ENCODE measurements at places on chromosomes 7 and 10. TPM values are rescaled to one million over a fixed set of nuclear protein-coding genes. Genes with fewer than 3 reads are reported as not detected.

MRLN gene
- total RNA-seq, result 15.7 TPM

- DNase-seq, result no peak
Measured at GRCh38 chr10:63522277-63522687, 1.1 kb downstream of the REEP3 start.

HSPB1 gene
- total RNA-seq, result 95.8 TPM

DNA sequence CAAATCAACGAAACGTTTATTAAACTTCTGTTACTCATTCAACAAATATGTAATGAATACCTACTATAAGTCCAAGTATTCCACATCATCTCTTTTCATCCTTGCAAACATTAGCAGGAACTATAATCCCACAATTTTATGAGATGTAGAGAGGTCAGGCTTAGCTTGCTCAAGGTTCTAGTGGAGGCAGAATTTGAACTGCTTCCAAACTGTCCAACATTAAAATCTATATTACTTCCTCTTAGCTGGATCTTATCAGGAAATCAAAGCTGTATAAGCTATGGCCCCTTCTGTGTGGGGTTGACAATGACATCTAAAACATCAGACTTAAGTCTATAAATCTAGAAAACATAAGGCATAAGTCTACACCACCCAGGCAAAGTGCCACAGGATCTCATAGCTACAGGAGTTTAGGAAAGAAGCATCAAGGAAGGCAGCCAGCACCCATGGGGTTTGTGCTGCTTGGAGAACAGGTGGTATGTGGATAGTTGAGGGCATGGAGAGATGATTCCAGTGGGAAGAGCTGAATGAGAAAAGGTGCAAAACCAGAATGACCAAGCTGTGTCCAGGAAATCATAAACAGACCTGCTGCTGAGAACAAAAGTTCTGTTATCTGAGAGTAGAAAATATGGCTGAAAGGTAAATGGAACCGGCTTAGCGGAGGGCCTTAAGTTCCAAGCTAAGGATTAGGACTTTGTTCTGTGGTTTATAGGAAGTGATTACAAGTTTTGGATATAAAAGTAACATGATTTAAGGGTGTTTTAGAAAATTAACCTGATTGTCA, 34.5 kb downstream of the PAPSS2 start:
- no peak for DNase-seq

DNA sequence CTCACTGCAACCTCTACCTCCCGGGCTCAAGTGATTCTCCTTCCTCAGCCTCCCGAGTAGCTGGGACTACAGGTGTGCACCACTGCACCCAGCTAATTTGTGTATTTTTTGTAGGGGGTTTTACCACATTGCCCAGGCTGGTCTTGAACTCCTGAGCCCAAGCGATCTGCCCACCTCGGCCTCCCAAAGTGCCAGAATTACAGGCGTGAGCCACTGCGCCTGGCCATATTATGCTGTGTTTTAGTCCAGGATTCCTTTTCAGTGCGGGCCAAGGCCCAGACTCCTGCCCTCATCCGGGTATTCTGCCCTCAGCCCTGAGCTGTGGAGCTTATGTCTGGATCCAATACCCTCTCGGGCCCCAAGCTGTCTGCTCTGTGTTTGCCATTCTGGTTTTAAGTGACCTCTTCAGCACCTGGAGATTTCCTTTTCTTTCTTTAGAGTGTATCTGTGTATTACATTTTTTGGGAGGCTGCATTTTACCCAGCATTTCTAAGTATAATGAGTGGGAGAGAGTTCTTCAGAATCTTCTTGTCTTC, 114.9 kb downstream of the BUB3 start:
- DNase-seq, result no peak

HPSE2 gene
- total RNA-seq, result 3.1 TPM

DNA sequence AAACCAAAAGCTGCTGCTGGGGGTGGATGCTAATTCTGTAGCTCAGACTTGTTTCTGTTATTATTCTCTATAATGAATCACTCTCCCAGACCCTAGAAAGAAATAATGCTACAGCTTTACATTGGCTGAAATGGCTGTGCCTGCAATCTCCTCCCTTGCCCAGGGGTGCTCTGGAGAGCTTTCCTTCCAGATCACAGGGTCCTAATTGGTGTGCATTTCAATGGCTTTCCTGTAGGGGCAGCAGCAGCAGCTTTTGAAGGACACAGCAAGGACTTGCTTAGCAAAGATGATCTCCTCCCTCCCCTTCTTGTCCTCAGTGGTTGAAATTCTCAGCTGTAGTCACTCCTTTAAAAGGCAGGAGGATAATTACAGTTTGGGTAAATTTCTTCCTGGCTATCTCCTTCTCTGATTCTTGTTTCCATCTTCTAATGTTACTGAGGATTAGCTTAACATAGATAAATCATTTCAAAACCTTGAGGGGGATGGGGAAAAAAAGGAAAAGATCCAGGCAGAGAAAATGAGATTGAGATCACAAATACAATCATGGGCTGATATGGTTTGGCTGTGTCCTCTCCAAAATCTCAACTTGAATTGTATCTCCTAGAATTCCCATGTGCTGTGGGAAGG, 120.2 kb upstream of the CTTNBP2 start:
- no peak for DNase-seq

HNRNPF gene
- 122 TPM for total RNA-seq

- no peak for DNase-seq
Measured at GRCh38 chr10:69100136-69100872, 12.4 kb downstream of the SRGN start.

GRCh38 chr10:48233559-48234005, 40.9 kb downstream of the FRMPD2 start:
- no peak for DNase-seq

GRCh38 chr10:28492116-28492920, 40.6 kb upstream of the WAC start:
- peak; percentile 17 for DNase-seq

ASB4 gene
- total RNA-seq, result 2.9 TPM

DNA sequence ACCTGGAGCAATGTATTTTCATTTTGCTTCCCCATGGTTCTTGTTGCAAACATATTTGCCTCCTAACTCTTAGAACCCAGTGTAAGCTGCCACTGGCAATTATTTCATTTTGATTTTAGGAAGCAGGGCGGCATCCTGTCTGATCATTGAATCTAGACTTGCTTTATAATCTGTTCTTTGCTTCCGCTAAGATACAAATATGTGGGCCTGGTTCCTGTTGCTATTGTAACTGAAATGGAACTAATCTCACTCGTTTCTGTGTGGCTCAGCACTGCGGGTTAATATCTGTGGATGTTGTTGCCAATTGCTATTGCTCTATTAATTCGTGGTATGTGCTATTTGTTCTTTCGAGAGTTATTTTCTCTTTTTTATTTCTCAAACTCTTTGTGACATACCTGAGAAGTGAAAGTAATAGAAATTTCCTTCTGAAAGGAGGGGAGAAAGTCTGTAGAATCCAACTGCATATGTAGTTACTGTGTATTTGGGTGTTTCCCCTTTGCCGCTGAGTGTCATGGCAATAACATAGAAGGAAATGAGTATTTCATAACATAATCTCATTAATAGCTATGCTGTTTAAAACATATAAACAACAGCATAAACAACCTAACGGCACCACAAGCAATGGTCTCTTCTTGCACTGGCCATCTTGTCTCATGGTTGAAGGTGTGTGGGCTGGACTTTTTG, 62.4 kb downstream of the FZD1 start:
- DNase-seq, result no peak

GRCh38 chr7:3260401-3260715, 40.7 kb upstream of the SDK1 start:
- DNase-seq, result peak; percentile 65

DNA sequence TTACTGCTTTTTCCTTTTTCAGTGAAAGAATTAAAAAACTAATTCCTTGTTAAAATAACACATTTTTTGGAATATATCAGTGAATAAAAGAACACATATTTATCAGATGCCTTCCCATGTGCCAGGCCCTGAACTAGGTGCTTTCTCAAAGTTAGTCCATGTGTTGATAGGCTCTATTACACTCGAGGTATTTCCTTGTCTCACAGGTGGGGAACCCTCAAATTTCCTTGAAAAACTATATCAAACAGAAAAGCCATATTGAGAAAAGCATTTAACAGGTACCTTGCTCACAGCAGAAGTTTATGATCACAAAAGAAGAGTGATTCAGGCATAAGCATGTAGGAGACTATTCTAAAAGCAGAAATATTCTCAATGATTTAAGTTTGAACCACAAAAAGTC, 75.6 kb upstream of the OGDHL start:
- DNase-seq, result no peak

EMX2 gene
- total RNA-seq, result 5.5 TPM

DNA sequence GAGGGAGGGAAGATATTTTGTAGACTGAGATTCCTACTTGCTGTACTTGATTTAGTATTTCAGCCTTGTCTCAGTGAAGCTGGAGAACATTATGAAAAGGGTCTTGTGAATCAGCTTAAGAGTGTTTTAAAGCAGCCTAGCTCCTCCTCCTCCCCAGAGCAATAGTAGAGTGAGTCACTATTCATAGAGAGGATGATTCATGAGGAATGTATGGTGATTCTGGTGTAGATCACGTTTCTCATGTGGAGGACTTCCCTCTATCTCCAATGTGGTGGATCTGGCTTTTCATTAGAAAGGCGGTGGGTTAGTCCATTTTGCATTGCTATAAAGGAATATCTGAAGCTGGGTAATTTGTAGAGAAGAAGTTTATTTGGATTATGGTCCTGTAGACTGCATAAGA, 340.1 kb upstream of the CHRM2 start:
- no peak for DNase-seq

LEP gene
- total RNA-seq, result 0.59 TPM

KCND2 gene
- total RNA-seq, result 0.79 TPM

AS3MT gene
- 8.9 TPM for total RNA-seq

- no peak for DNase-seq
Measured at GRCh38 chr7:79714081-79714480, 260.6 kb upstream of the MAGI2 start.

- DNase-seq, result no peak
Measured at GRCh38 chr7:121360564-121360963, 31.8 kb downstream of the WNT16 start.

GRCh38 chr7:21603462-21603861, 60.6 kb downstream of the DNAH11 start:
- no peak for DNase-seq

DNA sequence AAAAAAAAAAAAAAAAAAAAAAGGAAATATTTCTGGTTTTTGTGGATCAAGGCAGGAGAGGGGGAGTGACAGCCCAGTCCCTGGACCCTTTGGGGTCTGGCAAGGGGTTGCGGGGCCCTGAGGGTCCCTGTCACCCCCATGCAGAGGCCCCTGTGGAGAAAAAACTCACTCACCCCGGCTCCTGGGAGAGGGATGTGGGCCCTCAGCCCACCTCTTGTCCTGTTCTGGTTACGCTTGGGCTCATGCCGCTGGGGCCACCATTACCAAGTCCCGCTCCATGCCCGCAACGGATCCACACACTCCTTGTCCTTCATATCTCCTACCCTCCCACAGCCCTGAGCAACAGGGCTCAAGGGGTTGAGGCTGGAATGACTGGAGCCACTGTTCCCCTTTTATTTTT, 1.0 kb upstream of the TMEM184A start:
- no peak for DNase-seq

DNA sequence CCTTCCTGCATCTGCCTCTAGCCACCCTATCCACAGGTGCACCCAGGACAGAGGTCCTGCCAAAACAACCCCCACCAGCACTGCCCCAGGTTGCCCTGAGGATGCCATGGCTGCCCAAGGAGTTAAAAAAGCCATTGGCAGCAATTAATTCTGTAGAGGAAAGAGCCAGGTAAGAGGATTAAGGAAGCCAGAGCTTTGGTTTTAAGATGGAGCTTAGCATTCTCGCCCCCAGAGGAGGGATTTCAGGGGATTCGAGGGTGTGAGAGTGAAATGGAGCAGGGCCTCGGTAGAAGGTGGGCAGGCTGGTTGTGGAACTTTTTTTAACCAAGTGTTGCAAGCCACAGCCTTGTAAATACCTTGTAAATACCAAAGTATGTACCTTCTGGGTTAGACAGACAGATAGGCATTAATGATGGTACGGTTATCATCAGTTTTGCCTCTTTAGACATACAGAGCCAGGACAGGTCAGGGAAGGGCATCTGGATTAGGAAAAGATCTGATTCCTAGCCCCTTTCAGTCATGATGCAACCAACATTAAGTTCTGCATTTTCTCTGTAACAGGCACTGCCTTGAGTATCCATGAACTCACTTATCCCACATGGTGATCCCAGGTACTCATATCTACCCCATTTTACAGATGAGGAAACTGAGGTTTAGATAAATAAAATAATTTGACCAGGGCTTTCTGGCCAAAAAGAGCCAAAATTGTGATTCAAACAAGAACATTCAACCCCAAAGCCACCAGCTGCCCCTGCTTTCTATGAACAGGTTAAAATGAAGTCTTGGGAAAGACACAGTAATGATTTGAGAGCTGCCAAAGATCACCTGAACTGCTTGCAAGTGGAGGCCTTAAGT, 120.7 kb upstream of the PPIF start:
- no peak for DNase-seq

GRCh38 chr7:159115601-159116501, 28.8 kb downstream of the VIPR2 start:
- DNase-seq, result no peak

DNA sequence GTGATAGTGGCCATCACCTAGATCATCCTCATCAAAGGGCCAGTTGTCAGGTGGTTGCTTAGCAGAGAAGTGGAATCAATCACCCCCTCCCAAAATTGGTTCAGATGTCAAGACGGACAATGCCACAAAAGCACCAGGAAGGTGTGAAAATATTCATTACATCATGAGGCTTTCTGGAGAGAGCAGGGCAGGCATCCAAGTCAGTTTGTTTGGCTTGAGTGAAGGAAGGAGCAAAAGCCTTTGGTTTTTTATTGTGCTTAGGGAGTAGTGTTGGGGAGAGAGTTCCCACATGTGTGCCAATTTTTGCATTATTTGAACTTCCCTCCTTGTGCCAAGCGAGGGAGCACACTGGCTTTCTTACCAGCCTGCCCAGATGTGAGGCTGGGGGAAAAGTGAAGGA, 1082.9 kb downstream of the LRMDA start:
- DNase-seq, result no peak

GRCh38 chr7:120337308-120337907, 64.4 kb downstream of the KCND2 start:
- no peak for DNase-seq

DNA sequence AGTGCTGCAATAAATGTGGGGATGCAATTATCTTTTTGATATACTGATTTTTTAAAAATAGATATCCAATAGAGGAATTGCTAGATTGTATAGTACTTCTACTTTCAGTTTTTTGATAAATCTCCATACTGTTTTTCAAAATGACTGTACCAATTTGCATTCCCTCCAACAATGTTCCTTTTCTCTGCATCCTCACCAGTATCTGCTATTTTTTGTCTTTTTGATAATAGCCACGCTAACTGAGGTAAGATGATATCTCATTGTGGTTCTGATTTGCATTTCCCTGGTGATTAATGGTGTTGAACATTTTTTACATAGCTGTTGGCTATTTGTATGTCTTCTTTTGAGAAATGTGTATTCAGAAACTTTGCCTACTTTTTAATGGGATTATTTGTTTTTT, 217.7 kb upstream of the MTPN start:
- DNase-seq, result no peak

EPHB6 gene
- 34.7 TPM for total RNA-seq

DNA sequence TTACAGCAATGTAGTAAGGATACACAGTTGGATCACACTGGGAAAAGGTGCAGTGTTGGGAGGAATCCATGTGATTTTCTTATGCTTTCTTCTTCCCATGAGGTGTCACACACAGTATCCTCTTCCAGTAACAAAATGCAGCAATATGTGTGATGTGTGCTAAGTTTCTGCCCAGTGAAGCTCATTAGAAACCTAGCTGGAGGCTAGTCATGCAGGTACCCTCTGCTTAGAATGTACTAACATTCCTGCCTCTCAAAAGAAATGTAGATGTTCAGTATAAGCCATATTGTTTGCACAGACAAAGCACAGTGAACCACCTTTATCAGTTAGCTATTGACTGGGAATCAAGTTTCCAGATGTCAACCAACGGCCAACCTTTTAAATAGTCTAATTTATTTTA, 12.9 kb upstream of the KCND2 start:
- DNase-seq, result no peak
